ENCODE measurements at places on chromosomes 5 and 9.

- no peak for DNase-seq
These were observed 49.4 kb downstream of the EXD3 start for GRCh38 chr9:137373611-137373980.

DNA sequence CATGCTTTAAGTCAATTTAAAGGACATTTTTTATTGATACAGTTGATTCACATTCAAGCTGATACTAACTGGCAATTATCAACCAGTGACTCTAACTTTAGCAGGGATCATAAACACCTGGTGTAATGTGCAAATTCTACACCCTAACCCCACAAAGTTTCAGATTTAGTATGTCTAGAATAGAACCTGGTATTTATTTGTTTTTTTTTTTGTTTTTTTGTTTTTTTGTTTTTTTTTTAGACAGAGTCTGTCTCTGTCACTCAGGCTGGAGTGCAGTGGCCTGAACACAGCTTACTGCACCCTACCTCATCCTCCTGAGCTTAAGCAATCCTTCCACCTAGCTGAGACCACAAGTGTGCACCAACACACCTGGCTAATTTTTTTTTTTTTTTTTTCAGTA lies 311.2 kb upstream of the SEMA6A start:
- DNase-seq, result no peak

DNA sequence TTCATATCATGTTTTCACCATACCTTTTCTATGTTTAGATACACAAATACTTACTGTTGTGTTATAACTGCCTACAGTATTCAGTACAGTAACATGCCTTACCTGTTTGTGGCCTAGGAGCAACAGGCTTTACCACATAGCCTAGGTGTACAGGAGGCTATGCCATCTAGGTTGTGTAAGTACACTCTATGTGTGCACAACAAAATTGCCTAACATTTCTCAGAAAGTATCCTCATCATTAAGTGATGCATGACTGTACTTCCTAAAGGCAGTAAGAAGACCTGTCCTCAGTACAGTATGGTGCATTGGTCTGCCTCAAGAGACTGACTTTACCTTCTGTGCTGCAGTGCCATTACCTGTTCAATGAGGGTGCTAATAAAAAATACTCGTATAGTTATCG lies 7.9 kb downstream of the TXN start:
- DNase-seq, result no peak

- DNase-seq, result no peak
These were observed 35.9 kb upstream of the NANS start for GRCh38 chr9:98020476-98021145.

DNA sequence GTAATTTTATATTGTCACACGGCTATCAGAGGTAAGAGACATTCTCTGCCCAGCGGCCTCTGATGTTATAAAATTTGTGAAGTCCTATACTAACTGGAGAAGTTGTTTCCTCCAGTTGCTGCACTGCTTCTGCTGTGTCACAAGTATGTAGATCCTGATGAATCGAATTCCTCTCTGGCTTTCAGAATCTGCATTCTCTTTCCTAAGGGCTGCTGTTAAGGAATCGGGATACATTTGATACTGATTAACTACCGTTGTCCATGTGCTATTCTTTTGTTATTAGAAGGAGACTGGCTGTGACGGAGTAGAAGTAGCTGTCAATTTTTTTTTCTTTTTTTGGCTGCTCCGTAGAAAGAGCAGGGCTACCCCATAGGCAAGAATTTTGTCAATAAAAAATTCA lies 81.7 kb upstream of the LRRC70 start:
- no peak for DNase-seq

DNA sequence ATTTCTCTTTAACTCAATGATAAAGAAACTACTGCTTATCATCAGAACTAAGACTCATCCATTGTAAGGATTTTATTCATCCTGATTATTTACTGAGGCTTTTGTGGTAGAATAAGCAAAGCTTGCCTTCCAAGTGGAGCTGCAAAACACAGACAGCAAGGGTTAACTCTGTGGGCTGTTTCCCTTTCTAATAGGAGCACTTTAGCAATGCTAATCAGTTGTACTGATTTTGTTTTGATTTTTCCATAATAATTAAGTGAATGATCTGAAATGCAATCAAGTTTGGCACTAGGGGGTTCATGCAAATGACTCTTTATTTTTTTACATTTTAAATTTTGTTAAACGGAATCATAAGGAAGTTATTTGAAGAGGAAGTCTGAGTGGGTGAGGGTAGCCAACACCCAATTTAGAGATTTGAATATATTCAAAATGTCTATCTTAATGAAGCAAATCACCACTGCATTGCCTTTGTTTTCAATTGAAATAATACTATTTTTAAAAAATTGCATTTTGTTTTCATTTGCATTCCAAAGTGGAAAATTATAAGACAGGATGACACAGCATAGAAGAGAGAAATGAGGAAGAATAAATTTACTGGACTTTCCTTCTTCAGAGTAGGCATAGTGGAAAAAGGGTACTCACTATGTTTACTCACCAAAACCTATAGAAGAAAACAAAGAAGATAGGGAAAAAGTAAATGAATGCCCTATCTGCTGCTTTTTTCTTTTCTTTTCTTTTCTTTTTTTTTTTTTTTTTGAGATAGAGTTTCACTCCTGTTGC lies 36.6 kb downstream of the MEGF10 start:
- DNase-seq, result no peak

DNA sequence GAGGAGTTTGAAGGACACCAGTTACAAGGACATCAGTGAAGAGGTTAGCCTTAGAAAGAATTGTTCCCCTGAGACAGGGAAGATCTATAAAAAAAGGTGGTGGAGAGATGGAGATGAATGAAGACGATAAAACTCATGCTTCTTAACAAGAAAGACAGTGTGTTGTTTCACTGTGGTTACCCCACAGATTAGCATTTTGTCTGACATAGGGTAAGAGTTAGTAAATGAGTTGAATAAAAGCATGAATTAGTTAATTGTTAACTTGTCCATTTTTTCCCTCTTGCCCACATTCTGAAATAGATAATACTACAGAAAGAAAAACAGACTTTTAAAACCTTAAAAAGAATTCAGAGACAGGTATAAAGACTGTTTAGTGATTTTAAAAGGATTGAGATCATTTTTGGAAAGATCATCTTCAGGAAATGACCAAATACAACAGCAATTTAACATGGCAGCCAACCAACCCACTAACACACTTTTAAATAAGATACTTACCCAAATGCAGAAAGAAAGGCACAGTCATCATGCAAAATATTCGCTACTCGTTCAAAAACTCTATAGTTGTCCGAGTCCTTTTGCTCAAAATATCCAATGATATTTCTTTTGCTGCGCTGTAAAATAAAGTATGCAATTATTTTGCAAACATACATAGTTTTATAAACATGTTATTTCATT lies 78.5 kb downstream of the ERP44 start:
- no peak for DNase-seq

GRCh38 chr5:21689587-21689986 lies 1163.6 kb downstream of the CDH12 start:
- no peak for DNase-seq

- DNase-seq, result no peak
These were observed 199.7 kb downstream of the ATPSCKMT start for GRCh38 chr5:10049858-10050455.

DNA sequence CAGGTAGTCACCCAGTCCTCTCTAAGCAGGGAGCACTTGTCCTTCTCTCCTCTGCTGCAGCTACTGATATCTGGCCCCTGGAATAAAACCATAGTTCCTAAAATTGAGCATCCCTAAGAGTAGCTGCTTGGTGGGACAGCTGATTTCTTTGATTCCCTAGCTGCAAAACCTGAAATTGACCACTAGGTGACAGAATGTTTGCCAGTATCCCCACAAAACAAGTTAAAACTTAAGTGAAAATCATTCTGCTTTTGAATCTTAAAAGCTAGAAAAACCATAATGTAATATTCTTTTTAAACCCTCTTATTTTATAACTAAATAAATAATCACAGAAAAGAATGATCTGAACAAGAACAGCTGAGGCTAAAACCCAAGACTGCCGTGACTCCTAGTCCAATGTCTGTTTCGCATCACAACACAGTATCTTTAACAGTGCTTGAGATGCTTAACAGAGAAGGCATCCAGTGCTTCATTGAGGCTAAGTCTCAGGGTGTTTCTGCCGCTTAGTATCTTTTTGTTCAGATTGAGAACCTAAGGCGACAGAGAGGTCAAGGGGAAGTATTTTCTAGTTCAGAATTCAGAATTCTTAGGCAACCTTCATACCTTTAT lies 24.4 kb upstream of the TAL2 start:
- DNase-seq, result no peak
